Effector memory CD4-positive, alpha-beta T cell (primary cell): ENCODE measurements at places on chromosomes 3 and 15.

DNA sequence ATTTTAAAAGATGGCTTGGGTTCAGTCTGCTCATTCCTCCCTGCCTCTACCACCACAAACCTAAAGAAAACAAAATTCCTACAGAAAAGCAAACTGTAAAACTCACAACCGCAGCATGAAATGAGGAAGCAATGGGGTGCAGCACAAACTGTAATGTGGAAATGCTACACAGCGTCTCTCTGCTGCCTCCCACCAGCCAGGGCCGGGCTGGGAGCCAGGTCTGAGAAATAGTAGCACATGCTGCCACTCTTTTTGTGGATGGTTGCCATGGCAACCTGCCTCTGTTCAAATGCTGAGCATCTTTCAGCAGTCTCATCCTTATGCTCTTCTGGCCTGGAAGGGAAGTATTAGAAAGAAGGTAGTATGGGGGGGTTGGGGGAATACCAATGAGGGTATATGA is 55.4 kb downstream of the EOMES start:
- no peak for DNase-seq

DNA sequence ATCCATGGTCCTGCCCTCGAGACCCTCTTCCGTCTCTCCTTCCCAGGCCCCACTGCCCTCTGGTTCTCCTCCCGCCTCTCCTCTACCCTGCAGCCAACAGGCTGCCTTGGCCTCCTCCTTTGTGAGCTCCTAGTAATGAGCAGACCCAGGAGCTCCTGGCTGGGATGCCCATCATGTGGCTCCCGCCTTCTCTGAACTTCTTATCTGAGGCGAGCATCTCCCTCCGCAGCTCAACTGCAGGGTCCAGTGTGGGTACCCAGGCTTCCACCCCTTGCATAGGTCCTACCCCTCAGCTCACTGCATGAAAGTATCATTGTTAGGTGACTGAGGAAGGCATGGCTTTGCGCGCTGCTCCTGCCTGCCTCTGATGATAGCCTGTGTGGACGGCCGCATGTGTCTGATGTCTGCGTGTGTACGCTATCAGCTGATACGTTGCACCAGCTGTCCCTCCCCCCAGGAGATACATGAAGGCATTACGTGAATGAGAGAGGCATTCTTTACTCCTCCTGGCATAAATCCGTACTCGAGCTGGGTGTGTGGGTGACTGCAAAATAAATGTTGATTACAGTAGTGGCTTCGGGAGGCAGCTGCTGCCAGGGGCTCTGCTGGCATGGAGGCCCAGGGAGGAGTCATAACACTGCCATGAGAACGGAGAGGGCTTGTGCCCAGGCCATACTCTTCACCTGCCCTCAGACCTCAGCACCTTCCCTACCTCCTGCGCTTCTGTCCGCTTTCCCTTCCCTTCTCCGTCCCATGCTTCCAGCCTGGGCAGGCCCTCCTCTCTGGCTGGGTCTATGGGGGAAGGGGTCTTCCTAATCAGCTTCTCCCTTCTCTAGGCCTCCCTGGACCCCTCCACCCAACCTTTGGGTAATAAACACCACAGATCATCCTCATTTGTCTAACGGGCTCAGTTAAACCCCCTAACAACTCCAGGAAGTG is 48.8 kb downstream of the ZNF710 start:
- no peak for DNase-seq

GRCh38 chr3:119098619-119099222 is 47.2 kb upstream of the TEX55 start:
- no peak for DNase-seq

DNA sequence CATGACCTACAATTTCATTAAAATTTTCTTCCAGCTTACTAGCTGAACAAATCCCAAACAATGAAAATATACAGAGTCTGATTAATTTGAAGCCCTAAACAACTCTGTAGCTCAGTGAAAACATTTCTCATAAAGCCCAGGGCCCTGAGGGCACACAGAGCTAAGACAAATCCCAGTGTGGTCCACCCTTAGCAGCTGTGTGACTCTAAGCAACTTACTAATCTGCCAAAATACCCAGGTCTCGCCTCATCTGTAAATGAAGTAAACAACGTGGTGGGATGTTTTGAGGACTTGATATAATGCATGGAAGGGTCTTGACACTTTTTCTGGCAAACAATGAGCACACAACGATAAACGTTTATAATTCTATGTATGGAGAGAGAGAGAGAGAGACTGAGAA is 158.4 kb downstream of the FHIT start:
- no peak for DNase-seq

DNA sequence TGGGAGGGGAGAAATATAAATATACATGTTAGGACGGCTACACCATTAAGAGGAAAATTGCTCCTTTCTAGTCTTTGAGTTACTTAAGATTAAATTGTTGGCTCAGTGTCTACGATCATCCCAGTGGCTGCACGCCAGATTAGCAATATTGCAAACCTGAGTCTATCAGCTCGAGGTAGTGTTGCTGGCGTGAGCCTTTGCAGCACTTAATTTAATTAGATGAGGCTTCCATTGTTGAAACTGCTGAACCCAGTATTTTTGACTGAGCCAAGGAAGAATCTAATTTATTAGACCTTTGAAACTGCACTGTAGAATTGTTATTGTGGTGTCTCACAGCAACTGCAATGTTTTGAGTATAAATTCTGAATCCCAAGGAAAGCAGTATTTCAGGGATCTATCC is 782.4 kb upstream of the ROBO1 start:
- no peak for DNase-seq

- no peak for DNase-seq
Observed at GRCh38 chr3:166498446-166498845, 661.2 kb upstream of the BCHE start.

- DNase-seq = no peak
Observed at GRCh38 chr15:60957111-60957510, 272.0 kb downstream of the RORA start.

GRCh38 chr3:170638988-170639387 is 53.1 kb upstream of the SLC7A14 start:
- no peak for DNase-seq

- DNase-seq = no peak
Observed at GRCh38 chr3:49470714-49471420, 800 bp downstream of the DAG1 start.

GRCh38 chr15:90681056-90681455 is 36.1 kb upstream of the BLM start:
- DNase-seq = no peak

DNA sequence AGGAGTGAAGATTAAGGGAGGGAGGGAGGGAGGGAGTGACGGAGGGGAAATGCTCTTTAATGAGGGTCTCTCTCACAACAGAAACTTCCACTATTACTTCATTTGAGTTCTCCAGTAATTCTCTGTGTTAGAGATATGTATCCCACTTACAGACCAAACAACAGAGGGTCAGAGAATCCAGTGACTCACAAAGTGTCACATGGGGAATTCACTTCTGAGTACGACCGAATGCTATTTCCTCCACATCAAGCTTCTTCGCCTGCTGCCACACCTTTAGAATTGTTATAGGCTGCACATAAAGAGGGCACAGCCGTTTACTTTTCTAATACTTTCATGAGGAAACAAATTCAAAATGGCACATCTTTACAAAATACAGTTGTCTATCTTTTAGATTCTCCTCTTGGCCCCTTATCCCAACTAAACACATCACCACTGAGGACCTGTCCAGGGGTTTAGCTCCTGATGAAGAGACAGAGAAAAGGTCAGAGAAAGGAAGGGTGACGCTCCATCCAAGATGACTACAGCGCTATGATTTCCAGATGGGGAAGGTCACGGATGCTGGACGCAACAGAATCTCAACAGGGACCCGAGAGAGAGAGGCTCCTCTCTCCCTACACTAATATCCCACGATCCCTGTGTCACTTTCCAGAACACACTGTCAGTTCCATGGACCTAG is 119.0 kb downstream of the XXYLT1 start:
- DNase-seq = no peak

GRCh38 chr3:37995652-37996641 is 5.4 kb downstream of the VILL start:
- peak; percentile 18 for DNase-seq

- no peak for DNase-seq
Observed at GRCh38 chr3:39388741-39389248, 5.6 kb downstream of the SLC25A38 start.

DNA sequence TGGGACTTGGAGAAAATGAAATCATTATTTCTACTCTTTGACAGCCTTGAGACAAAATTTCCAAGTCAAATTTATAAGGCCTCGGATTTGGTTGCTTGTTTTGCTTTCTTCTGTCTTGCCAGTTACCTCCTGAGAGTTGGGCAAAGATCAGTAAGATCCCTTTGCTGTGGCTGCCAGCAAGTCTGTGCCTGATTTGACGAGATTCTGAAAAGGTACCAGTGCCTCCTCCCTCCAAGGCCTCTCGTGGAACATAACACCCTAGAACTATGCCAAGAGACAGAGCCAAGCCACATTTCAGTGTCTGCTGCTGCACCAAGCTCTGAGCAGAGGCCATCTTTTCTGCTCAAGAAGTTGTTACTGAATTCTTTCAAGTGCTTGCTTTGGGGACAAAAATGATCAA is 61.0 kb downstream of the GTPBP8 start:
- no peak for DNase-seq

- DNase-seq = no peak
Observed at GRCh38 chr15:88912500-88912921, 668 bp downstream of the MFGE8 start.

GRCh38 chr3:58576716-58577115 is 475 bp downstream of the FAM107A start:
- no peak for DNase-seq

GRCh38 chr3:15637131-15637951 is 35.8 kb downstream of the BTD start:
- no peak for DNase-seq

DNA sequence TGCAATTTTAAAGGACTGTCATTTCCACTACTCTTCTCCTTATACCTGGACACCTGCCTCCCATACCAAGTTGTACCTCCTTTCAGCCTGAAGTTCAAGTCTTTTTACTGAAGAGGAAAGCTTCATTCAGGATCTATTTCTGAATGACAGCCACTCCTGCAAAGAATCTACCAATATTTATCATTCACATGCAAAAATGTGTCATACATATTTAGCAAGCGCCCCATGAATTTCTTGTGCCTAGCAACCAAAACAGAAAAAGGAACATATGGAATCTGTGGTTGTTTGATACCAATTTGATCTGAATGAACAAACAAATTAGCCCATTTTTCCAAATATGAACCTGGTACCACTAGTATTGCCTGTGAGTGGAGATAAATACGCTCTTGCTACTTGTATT is 16.8 kb downstream of the GJD2 start:
- DNase-seq = no peak

- no peak for DNase-seq
Observed at GRCh38 chr3:196931828-196932587, 10.3 kb downstream of the NCBP2 start.

- DNase-seq = no peak
Observed at GRCh38 chr3:102537123-102537522, 102.3 kb downstream of the ZPLD1 start.

DNA sequence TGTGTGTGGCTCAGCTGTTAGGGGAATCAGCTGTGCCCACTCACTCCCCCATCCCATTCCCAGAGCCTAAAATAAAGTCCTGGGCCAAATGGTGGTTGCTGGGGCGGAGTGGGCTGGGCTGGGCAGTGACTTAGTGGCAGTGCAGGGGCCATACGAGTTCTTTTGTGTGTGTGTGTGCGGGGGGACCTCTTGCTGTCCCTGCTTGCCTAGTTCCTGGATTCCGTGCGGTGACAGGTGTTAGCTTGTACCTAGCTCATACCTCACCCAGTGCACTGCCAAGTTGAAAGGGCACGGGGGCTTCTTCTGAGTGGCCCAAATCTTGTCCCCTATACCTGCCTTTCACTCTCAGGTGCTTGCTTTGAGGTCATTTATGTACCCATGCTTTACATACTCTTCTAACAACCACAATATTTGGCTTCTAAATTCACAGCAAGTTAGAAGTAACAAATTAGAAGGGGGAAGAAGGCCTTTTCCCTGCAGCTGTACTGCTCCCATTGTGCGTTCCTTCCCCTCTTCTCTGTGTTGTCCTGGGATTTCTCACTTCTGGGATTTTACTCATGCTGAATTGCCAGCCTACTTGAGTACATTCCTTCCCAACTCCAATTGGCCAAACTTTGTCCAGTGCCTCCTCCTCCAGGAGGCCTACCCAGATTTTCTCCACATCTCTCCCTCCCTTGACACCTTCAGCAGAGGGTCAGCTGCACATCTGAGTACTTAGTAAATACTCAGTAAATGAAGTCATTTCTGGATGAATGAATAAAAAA is 66.3 kb upstream of the POLG start:
- DNase-seq = no peak

DNA sequence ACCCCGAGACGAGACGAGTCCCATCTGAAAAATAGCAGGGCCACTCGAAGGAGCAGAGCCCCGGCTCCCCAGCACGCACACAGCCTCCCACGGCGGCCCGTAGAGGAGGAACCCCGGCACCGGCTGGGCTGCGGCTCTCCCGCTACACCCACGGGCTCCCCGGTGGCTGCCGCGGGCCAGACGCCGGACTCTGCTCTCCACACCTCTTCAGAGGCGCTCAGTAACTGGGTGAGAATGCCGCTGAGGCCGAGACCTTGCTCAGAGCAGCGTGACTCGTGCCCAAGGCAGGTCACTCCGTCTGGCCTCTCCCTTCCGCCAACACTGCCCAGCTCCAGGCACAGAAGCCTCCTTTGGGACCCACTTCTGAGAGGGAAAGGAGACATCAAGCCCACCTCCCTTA is 34.4 kb downstream of the TNK2 start:
- DNase-seq = no peak

- DNase-seq = no peak
Observed at GRCh38 chr3:181458857-181459256, 252.9 kb upstream of the SOX2 start.

DNA sequence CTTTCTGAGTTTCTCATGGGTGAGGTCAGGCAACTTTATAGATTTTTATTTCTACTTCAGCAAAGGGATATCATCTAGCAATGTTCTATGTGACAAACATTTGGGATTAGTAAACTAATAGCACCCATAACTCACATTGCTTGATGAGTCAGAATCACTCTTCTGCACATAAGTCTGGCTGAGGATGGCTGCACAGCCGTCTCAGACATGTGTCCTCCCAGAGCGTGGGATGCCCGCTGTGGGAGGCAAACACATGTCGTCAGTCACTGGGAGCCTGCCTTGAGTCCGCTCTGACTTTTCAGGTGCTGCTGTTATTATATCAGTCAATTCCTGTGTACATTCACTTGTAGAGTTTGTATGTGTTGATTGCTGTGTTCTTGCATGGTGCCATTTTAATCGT is 230.7 kb upstream of the TRIM42 start:
- DNase-seq = no peak

- DNase-seq = no peak
Observed at GRCh38 chr3:181920409-181920808, 208.7 kb downstream of the SOX2 start.

- DNase-seq = no peak
Observed at GRCh38 chr15:80343554-80343992, 60.6 kb upstream of the ARNT2 start.

- no peak for DNase-seq
Observed at GRCh38 chr15:55897560-55898336, 95.7 kb downstream of the NEDD4 start.

DNA sequence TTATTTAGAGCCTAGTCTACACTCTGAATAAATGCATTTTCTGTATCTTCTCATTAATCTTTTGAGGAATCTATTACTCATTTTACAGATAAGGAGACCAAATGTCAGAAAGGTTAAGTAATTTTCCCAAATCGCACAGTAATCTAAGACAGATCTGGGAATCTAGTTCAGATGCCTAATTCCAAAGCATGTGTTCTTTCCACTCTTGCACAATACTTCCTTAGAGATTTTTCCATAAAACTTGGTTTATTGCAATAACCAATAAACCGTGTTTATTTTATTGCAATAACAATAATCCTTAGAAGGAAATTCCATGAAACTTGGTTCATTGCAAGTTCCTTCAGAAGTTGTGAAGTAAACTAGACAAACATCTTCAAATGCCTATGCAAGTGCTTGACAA is 17.4 kb upstream of the COL8A1 start:
- DNase-seq = no peak
